ENCODE measurements at places on chromosomes 12 and 14. TPM values are rescaled to one million over a fixed set of nuclear protein-coding genes. Genes with fewer than 3 reads are reported as not detected.

GRCh38 chr14:104730487-104730886, 6.5 kb downstream of the ADSS1 start:
- no peak for DNase-seq

GRCh38 chr12:79891506-79892162, 43.3 kb downstream of the PPP1R12A start:
- DNase-seq, result no peak

DNA sequence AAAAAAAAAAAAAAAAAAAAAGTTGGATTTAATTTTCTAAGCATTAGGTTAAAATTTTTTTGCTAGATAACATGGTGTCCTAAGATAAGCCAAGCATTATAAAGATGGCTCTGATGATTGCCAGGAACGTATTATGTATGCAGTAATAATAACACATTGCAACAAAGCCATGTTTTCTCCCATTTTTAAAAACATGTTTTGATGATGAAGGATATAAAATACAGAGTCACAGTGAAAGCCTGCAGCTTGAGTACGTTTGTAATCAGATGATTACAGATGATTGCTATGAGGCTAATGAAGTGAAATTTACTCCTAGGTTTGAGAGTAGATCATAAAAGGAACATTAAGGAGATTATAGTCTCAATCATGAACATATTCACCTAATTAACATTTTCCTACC, 13.3 kb upstream of the WDR89 start:
- no peak for DNase-seq

- DNase-seq, result peak; percentile 44
Observed at GRCh38 chr12:3205742-3206519, 128.8 kb downstream of the TSPAN9 start.

DNA sequence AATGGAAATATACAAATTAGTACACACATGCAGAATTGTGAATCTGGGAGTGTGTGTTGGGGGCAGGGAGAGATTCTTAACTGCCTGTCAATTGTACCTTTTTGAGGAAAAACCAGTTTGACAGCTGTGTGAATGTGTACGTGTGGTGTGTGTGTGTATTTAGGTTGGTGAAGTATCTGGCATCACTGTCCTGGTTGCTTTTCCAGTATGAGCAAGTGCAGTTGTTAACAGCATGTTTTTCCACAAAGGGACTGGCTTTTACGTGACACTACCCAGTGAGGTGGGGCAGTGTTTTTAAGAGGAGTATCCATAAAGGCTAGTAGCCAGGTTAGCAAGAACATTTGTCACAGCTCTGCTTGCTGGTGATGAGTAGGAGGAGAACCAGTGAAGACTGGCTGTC, 56.1 kb downstream of the DAAM1 start:
- DNase-seq, result no peak

Gene NAA25
- total RNA-seq, result 17.8 TPM

DNA sequence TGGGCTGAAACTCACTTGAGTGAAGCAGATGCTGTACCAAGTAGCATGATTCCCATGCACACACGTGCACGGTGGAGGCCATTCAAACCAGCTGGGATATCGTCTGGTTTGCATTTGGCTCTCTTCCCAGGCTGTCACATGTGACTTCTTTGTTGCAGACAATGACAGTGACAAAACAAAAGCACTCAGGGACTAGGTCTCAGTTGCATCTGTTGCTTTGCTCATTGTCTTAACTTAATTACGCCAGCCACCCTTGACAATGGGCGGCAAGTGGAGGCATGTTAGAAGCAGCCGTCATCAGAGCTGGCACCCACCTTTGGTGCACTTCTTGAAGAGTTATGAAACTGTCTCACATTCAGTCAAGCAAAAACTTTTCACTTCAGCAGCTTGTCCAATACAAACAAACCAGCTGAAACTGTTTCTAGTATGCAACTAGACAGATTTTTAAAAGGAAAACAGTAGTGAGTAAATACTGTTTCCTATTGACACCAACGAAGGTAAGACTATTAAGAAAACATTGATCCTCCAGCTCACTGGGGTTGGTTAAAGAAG, 74.3 kb downstream of the IGF1 start:
- peak; percentile 45 for DNase-seq

DNA sequence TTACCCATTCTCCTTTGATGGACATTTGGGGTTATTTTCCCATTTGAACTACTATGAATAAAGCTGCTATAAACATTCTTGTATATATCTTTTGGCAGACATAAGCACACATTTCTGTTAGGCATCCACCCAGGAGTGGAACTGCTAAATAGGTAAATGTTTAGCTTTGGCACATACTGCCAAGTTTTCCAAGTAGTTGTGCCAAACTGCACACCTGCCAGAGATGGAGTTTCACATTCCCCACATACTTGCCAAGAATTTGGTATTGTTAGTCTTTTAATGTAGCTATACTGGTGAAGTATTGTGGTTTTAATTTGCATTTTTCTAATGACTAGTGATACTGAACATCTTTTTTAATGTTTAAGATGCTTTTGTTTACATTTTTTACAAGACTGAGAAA, 201.0 kb downstream of the GXYLT1 start:
- no peak for DNase-seq

Gene PRB2
- not detected for total RNA-seq

DNA sequence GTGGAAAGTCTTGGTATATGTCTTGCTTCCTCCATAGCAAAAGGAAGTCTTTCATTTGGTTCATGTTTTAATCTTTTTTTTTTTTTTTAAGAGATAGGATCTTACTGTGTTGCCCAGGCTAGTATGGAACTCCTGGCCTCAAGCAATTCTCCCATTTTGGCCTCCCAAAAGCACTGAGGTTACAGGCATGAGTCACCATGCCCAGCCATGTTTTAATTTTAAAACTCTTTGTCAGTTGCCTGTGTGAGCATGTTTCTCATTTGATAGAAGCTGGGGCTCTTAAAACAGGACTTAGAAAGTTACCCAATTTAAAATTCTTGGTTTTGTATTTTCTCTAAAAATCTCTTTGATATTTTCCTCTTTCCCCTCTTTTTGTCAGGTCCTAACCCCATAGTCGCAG, 45.0 kb upstream of the REP15 start:
- no peak for DNase-seq

- DNase-seq, result no peak
Observed at GRCh38 chr12:110002676-110003515, 3.7 kb downstream of the ANKRD13A start.

Gene CCDC38
- total RNA-seq, result 0.15 TPM

DNA sequence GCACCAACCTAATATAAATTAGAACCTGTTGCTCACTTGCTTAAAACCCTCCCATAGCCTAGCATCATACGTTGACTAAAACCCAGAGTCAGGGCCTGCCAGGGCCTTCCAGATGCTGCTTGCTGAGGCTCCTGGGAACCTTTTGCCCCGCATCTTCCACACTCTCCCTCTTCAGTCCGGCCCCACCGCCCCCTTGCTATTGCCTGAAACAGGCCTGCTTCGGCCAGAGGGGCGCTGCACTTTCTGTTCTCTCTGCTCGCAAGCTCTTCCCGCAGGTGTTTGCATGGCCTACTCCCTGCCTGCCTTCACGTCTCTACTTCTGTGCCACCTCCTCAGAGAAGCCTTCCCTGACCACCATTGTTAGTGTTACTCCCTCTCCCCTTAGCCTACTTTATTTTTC, 13.7 kb upstream of the TCTN2 start:
- DNase-seq, result no peak

Gene REP15
- total RNA-seq, result 7.5 TPM

DNA sequence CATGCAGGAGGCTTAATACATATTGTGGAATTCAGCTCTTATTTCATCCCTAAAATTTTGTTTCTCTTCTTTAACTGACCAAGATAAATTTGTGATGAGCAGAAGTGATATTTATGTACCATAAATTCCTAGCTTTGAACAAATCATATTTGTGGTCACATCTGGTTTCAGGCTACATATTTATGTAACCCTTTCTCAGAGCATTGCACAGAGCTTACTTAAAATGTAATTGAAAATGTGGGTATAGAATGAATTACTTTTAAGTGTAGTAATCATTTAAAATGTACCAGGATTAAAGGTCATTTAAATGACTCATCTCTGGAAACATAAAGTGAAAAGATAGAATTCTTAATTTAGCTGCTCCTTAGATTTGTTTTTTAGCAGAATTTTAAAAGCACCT, 129.9 kb upstream of the FRMD6 start:
- no peak for DNase-seq

DNA sequence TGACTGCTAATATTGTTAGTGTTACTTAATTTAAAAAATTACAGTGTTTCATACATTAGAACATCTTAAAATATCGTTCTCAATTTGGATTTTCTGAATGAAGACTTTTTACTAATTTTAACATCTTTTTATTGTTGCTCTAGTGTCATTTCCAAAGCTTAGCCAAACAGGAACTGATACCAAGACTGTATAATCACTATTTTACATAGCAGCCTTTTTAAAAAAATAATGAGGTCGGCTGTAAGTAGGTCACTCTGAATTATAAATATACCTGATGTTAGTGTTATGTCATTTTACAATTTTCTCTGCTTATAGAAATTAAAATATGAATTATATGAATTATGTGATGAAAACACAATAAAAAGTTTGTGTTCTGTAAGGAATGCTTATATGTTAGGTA, 321.5 kb downstream of the TMEM117 start:
- no peak for DNase-seq

- no peak for DNase-seq
Observed at GRCh38 chr14:92471919-92472318, 41.7 kb upstream of the RIN3 start.

Measured in left ventricle myocardium superior (tissue), 1 donor.